NAMALWA (cell line): ENCODE measurements at places on chromosomes 3 and 15.
A peak's percentile ranks its signal among the peaks of the same experiment; 100 is the strongest.

- no peak for DNase-seq
These were observed 21.6 kb downstream of the RNU5B-1 start for GRCh38 chr15:65326117-65326526.

DNA sequence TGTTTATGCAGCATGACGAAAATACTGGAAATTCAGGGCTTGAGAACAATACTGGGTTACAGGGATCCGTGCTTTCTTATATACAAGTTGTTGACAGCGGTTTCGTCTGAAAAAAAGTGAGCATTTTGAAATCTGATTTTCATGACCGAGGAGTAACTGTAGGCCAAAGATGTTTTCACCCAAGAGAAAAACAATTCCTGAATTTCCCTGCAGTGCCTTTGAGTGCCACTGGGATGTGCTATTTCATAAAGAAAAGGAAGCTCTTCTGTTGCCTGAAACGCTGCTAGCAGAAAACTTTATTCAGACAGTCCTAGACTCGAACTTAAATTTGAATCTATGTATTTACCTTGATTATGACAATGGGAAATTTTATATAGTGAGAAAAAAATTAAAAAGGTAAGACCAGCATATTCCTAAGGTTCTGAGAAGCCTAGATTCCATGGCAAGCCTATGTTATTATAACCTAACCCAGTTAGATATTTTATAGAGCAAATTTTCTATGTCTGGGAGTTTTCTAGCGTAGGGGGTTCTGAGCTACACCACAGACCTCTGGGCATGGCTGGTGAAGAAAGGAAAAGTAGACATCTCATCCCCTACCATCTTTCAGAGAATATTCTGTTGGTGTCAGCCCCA is 30.2 kb downstream of the KCNAB1 start:
- peak; percentile 80 for DNase-seq

DNA sequence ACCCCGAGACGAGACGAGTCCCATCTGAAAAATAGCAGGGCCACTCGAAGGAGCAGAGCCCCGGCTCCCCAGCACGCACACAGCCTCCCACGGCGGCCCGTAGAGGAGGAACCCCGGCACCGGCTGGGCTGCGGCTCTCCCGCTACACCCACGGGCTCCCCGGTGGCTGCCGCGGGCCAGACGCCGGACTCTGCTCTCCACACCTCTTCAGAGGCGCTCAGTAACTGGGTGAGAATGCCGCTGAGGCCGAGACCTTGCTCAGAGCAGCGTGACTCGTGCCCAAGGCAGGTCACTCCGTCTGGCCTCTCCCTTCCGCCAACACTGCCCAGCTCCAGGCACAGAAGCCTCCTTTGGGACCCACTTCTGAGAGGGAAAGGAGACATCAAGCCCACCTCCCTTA is 34.4 kb downstream of the TNK2 start:
- DNase-seq, result no peak

DNA sequence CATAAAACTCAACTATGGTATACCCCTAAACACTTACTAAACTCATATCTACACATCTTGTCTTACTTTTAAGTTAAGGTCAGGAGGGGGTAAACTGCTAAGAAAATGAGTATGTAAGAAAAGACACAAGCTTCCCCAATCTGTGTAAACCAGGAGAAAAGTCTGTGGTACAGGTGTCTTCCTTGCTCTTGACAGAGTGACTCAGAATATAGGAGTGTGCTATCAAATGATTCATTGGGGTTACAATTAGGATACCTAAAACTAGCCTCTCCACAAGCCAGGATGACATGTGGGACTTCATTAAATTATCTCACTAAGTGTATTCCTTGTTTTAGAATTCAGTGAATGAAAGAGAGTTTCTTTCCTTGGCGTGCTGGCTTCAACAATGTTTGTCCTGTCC is 274.8 kb downstream of the BBX start:
- DNase-seq, result no peak

DNA sequence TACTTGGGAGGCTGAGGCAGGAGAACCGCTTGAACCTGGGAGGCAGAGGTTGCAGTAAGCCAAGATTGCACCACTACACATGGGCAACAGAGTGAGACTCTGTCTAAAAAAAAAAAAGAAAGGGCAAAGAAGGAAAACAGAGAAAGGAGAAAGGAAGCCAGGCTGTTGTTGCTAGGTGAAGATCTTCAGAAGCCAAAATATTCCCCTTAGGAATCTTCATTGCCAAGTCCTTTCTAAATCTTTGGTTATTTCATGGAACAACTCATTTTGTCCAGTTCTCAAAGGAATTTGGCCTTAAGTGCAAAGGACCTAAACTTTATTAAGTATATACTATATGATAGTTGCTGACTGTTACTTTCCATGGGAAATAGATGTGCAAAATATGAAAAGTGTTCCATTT is 59.2 kb upstream of the OSBPL11 start:
- no peak for DNase-seq

DNA sequence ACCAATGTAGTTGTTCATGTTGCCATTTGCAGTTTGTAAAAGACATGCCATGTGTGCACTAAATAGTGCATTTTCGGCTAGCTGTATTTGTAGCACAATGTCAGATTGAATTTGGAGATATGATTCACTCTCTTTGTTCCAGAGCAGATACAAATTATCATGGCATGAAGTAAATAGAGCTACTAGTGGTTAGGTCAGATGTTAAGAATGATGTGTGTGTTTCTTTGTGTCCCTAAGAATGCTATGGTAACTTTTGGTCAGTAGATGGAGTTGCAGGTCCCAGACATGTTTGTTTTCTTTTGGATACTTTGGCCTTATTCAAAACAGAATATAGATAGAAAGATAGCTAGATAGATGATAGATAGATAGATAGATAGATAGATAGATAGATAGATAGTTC is 595.8 kb downstream of the NLGN1 start:
- peak; percentile 34 for DNase-seq

DNA sequence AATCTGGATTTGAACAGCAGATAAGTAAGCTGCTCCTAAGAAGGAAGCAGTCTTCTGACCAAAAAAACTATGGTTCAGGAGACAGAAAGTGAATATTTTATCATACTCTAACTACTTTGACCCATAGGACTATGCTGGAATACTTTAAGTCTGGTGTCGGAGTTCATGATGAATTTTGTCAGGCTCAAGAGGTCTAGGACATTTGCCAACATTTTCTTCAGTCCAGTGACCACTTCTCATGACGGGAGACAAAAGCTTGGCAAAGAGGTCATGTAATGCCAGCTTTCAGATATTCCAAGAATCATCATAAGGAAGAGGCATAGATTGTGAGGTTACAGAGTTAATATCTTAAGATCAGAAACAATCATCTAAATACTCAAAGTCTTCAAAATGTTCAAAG is 20.5 kb upstream of the DCBLD2 start:
- DNase-seq, result no peak

DNA sequence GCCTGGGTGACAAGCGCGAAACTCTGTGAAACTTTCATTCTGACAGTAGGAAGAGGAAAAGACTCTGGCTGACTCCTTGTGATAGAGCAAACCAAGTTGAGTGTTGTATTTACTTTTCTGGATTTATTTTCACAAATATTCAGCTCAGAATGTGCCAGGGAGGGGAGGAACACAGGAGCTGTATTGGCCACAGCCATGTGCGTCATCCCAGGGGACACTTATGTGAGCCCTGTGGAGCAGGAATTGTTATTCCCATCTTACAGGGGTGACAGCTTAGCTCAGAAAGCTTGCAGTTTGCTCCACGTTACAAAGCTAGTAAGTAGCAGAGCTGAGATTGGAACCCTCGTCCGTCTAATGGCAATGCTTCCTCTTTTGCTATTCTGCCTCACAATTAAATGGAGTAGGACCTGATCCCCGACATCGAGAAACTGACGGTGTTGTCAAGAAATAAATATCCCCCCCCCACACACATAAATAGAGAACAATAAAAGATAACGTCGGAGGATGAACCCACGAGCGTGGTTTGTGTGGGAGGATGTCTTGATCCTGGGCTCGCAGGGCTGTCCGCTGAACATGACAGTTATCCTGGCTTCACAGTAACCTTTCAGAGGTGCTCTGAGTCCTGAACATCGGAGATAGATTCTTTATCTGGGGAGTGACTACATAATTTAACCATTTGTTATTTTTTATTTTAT is 151.6 kb upstream of the CTDSPL start:
- DNase-seq, result no peak

DNA sequence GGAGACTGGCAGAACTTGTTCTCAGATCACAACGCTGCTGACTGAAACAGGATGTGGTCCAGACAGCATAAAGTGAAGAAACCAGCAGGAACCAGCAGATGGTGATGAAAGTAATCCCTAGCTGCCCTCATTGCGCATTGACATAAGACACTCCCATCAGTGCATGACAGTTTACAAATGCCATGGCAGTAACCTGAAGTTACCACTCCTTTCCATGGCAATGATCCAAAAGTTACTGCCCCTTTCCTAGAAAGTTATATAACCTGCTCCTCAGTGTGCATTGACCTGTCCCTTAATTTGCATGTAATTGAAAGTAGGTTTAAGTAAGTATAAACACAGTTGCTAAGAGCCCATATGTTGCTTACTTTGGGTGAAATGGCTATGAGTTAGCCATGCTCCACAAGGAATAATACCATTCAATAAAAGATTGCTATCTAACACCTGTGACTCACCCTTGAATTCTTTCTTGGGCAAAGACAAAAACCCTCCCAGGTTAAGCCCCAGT is 149.1 kb upstream of the CD96 start:
- DNase-seq, result peak; percentile 16

DNA sequence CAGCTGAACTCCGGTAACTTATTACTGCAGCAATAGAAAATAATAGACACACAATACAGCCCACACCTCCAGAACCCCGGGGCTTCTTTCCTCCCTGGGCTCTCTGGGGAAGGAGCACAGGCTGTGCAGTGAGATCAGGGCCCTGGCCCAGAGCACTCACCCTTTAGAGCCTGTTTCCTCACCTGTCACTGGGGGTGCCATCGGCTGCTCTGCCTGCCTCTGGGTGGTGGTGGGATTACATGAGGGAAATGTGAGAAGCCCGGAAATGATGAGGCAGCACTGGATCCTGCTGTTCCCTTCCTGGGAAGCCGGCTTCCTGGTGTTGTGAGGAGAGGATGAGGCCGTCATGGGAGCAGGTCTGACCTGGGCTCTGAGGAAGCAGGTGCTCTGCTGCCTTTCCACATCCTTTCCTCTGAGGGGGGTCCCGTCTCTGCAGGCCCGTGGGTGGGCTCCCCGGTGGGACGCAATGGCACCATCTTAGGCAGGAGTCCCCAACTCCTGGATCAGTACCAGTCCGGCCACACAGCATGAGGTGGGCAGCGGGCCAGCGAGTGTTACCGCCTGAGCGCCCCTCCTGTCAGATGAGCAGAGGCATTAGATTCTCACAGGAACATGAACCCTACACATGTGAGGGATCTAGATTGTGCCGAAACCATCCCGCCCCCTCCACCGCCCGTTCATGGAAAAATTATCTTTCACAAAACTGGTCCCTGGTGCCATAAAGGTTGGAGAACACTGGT is 220.9 kb upstream of the CTDSPL start:
- no peak for DNase-seq

- DNase-seq, result no peak
These were observed 227.2 kb downstream of the CNTN3 start for GRCh38 chr3:74387111-74387735.

DNA sequence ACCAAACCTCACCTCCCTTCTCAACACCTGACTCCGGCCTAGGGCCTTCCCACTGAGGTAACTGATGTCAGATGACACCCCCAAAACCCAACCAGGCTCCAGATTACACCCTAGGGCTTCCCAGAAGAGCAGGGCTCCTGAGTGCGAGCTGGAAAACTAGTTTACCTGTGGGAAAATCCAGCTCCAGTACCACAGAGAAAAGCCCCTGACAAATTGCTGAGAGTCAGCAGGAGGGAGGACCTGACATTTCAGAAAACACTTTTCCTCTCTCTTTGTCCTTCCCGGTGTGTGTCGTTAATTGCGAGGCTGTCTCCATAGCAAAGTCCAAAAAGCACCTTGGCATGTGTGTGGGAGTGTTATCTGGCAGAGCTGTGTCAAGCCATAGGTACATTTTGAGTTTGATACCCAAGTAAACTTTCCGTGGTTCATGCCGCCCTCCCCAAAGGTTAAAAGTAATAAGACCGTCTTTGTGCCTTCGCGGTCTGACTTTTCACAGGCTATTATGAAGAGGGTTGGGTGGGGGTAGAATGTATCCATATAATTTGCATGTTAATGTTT is 79.8 kb upstream of the FNDC3B start:
- no peak for DNase-seq

DNA sequence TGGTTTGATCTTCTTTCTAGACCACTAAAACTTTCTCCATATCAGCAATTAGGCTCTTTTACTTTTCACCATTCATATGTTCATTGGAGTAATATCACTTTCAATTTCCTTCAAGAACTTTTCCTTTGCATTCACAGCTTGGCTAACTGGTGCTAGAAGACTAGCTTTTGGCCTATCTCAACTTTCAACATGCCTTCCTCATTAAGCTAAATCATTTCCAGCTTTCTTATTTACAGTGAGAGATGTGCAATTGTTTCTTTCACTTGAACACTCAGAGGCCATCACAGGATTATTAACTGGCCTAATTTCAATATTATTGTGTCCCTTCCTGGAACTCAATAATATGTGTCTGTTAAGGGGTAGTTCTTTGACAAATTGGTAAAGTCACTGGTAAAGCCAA is 42.8 kb upstream of the PLOD2 start:
- DNase-seq, result no peak

- DNase-seq, result no peak
These were observed 20.5 kb upstream of the ANPEP start for GRCh38 chr15:89835176-89835564.

DNA sequence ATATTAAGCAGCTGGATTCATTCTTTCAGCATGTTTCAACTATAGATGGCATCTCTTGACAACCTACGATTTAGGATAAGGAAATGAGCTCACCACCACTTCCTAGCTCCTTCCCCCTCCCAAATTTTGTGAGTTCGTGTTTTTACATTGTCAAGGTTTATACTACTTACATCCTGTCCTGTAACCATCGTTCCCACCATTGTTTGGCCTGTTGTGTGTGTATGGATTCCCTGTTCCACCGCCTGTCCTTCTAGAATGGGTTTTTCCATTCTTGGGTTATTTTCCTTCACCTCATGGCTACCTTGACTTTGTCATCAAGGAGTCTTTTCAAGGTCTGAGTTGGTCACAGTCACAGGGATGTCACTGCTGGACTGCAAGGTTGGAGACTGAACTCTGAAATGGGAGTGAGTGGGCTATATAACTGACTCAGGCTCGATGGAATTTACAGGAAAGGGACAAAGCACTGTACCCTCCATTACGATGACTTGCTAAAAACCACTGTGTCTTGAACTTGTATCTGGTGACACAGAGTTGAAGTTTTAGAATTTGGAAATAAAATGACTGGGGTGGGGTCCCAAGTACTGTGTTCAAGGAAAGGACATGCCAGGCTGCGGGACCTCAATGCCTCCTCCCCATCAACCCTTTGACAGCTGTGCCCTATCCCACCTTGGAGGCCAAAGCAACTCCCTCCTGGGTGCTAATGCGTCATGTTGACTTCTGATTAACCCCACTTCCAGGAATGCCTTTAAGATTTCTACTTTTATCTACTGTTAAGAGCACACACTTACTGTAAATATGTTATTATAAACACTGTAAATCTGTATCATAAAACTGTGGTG is 66.8 kb upstream of the BLM start:
- no peak for DNase-seq

DNA sequence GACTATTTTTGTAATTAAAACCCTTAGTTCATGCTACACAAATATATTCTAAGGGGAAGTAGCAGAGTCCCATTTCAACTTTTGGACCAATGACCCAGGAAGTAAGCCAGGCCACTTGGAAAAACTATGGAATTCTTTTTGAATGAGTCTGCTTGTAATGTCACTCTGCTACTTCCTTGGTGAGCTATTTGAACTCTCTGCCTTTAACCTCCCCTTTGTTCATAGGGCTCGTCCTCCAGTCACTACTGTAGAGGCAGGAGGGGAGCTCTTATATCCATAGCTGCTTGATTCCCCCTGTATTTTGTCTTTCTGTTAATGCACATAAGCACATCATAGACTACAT is 119.6 kb downstream of the UACA start:
- no peak for DNase-seq
